Right atrium auricular region (tissue), 2 donors: ENCODE measurements at places on chromosomes 16 and 17. TPM values are rescaled to one million over a fixed set of nuclear protein-coding genes. Genes with fewer than 3 reads are reported as not detected.

DNA sequence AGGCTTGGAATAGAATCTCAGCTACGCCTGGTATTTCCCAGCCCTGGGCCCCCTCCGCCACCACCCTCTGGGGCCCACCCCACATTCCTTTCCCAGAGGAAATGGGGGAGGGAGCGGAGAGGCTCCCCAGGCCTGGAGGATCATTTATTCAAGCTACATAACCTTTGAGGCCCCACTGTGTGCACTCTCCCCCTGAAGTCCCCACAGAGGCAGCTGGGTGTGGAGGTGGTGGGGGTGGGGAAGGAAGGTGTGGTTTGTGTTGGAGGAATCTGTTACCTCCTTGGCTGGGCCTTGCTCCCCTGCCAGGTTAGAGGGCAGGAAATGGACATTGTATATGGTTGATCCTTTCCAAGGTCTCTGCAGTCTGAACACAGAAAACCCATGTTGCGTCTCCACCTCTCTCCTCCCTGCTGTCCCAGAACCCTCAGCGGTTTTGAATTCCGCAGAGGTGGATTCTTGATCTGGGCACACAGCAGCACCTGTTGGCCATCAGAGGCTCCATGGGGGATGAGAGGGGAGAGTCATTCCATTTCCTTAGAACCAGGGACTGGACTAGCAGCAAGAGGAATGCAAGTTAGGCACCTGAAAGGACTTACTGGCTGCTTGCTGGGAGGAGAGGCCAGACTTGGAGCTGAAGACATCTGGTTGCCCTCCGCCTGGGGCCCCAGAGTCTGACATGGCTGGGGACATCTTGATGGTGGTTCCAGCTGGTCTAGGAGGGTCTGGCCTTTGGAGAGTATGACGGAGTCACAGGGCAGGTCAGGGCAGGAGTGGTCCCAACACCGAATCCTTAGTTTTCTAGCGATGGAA, 23.0 kb downstream of the ARHGAP23 start:
- no peaks in the 10 kb centered on the region for H3K27me3 ChIP-seq
- no peak for DNase-seq
- peaks cover 83% of the 10 kb centered on the region for H3K4me1 ChIP-seq
- H3K4me3 ChIP-seq: no peak overlapping the region
- H3K27ac ChIP-seq: peak overlapping the region; percentile 66

Gene ARSG
- 3.1 TPM for total RNA-seq

Gene SEPTIN12
- not detected for total RNA-seq

Gene TNFRSF17
- not detected for total RNA-seq

DNA sequence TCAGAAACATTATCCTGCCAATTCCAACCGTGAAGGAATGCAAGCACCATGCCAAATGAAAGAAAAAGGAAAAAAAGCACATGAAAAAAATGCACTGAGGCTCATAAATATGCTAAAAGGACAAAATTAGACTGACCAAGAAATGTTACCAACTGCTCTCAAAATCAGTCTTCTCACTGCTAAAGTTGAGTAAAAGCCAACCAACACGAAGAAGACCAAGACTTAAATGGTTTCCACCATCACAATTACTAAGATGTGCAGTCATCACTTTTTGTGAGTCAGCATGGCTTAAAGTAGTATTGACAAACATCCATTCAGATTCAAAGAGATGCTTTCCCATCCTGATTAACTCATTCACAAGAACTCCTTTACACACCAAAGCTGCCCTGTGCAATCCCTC, 16.4 kb downstream of the CDYL2 start:
- no peak overlapping the region for H3K27ac ChIP-seq
- no peaks in the 10 kb centered on the region for H3K27me3 ChIP-seq
- H3K4me1 ChIP-seq: no peaks in the 10 kb centered on the region
- H3K36me3 ChIP-seq: no peaks in the 10 kb centered on the region
- H3K4me3 ChIP-seq: no peak overlapping the region

GRCh38 chr17:46003907-46004748, 5.1 kb downstream of the STH start:
- H3K27ac ChIP-seq: no peak overlapping the region
- H3K27me3 ChIP-seq: no peaks in the 10 kb centered on the region
- no peaks in the 10 kb centered on the region for H3K36me3 ChIP-seq

DNA sequence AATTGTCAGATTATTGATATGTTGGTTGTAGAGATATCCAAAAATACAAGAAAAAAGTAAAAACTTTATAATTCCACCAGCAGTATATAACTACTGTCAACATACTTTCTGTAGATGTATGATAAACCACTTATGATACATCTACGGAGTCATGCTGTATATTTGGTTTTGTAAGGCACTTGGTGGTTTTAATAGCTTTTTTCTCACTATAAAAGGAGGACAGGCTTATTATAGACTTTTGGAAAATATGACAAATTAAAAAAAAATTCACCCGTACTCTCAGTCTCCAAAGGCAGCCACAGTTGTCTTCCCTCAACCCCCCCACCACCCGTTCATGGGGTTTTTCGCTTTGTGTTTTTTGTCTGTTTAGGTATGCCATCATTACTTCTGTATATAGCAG, 14.8 kb downstream of the RAI1 start:
- no peak overlapping the region for H3K4me3 ChIP-seq
- H3K27me3 ChIP-seq: no peaks in the 10 kb centered on the region
- H3K36me3 ChIP-seq: no peaks in the 10 kb centered on the region
- H3K4me1 ChIP-seq: peaks cover 94% of the 10 kb centered on the region
- peak overlapping the region; percentile 97 for H3K27ac ChIP-seq

Gene NRN1L
- total RNA-seq: not detected

- no peaks in the 10 kb centered on the region for H3K36me3 ChIP-seq
- H3K4me3 ChIP-seq: no peak overlapping the region
- peaks cover 10% of the 10 kb centered on the region for H3K4me1 ChIP-seq
- H3K27ac ChIP-seq: no peak overlapping the region
- no peak for DNase-seq
Observed at GRCh38 chr17:62805234-62805633, 2.9 kb downstream of the MARCHF10 start.

DNA sequence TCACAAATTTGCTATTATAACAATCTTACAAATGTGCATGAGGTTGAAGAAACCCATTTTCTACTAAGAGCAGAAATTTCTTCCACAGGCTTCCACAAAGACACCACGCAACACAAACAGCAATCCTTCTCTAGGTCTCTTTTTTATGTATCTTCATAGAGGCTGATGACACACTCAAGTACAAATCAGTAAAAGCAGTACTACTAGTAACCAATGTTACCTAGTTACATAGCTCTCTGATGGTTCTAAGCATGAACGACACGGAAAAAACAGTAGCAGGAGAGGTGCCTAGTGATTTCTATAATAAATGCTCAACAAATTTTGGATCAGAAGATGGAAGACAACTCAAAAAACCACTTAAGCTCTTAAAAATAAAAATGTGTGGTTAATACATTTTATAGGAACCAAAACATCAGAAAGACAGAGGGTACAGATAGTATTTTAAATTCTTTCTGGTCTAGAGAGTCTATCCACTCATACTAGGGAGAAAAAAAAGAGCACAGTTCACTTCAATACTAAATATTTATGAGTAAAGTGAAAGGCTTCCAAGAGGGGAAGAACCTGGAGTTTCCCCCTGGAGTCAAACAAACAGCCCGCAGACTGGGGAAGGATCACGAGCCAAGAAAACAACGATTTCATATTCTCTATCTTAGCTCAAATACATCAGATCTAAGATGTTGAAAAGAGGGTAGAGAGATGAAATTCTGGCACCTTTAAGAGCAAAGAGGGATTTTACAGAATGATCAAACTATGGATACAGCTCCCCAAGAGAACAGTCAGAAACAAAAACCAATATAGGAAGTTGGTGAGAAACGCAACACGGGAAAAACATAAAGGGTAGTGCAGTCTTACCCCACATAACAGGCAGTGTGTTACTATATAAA, 40.2 kb downstream of the SMG6 start:
- H3K27me3 ChIP-seq: no peaks in the 10 kb centered on the region
- no peak for DNase-seq
- no peak overlapping the region for H3K27ac ChIP-seq
- peaks cover 6% of the 10 kb centered on the region for H3K36me3 ChIP-seq
- no peak overlapping the region for H3K4me3 ChIP-seq

GRCh38 chr16:60137891-60138290, 1403.8 kb upstream of the GOT2 start:
- no peak overlapping the region for H3K27ac ChIP-seq
- no peaks in the 10 kb centered on the region for H3K36me3 ChIP-seq
- no peaks in the 10 kb centered on the region for H3K27me3 ChIP-seq
- no peak overlapping the region for H3K4me3 ChIP-seq
- DNase-seq: no peak

GRCh38 chr17:16287563-16288027, 65.7 kb downstream of the CENPV start:
- no peaks in the 10 kb centered on the region for H3K27me3 ChIP-seq
- peak overlapping the region; percentile 89 for H3K27ac ChIP-seq
- DNase-seq: no peak
- H3K4me1 ChIP-seq: no peaks in the 10 kb centered on the region
- H3K36me3 ChIP-seq: no peaks in the 10 kb centered on the region

Gene NT5M
- total RNA-seq: 4.3 TPM

DNA sequence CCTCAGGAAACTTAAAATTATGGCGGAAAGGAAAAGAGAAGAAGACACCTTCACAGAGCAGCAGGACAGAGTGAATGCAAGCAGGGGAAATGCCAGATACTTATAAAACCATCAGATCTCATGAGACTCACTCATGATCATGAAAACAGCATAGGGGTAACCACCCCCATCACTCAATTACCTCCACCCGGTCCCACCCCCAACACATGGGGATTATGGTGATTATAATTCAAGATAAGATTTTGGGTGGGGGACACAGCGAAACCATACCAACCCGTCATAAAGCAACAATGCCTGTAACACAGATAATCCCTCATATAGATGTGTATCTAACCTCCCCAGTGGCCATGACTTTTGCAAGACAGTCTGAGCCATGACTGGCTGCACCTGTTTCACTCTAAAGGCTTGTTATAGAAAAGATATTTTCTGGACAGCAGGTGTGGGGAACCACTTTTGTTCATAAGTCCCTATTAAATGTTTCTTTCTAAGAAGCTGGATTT, 7.0 kb upstream of the GSDMA start:
- H3K4me3 ChIP-seq: no peak overlapping the region
- no peak for DNase-seq
- H3K27ac ChIP-seq: no peak overlapping the region
- H3K36me3 ChIP-seq: no peaks in the 10 kb centered on the region

GRCh38 chr16:15949210-15950160, at the start of gene ABCC1:
ABCC1 (plus strand) TSS chr16:15949616; CDS start chr16:15949752, 136 bp downstream.
- no peak for DNase-seq
- H3K4me3 ChIP-seq: peak within 1 kb of the TSS; percentile 86
- H3K36me3 ChIP-seq: no peaks in the 10 kb centered on the region
- peak within 1 kb of the TSS; percentile 79 for H3K27ac ChIP-seq

- no peak overlapping the region for H3K27ac ChIP-seq
- no peaks in the 10 kb centered on the region for H3K36me3 ChIP-seq
- H3K4me1 ChIP-seq: peaks cover 12% of the 10 kb centered on the region
Observed at GRCh38 chr17:42068979-42069378, 18.6 kb upstream of the C17orf113 start.

Gene KRTAP1-1
- not detected for total RNA-seq

Gene RTN4RL1
- total RNA-seq: 5.0 TPM

GRCh38 chr17:4635823-4636375, 5.6 kb downstream of the ALOX15 start:
- H3K27ac ChIP-seq: no peak overlapping the region
- no peak overlapping the region for H3K4me3 ChIP-seq
- no peak for DNase-seq

Gene PRRT2
- total RNA-seq: 0.51 TPM

- H3K4me1 ChIP-seq: no peaks in the 10 kb centered on the region
- H3K27ac ChIP-seq: no peak overlapping the region
- H3K36me3 ChIP-seq: no peaks in the 10 kb centered on the region
- H3K27me3 ChIP-seq: no peaks in the 10 kb centered on the region
- DNase-seq: no peak
- H3K4me3 ChIP-seq: no peak overlapping the region
Observed at GRCh38 chr16:85998868-85999729, 100.1 kb downstream of the IRF8 start.

- DNase-seq: no peak
- H3K27ac ChIP-seq: no peak overlapping the region
- peaks cover 6% of the 10 kb centered on the region for H3K4me1 ChIP-seq
- no peaks in the 10 kb centered on the region for H3K36me3 ChIP-seq
- no peak overlapping the region for H3K4me3 ChIP-seq
Observed at GRCh38 chr17:238964-239259, 57.5 kb upstream of the DOC2B start.

Gene KRTAP3-1
- total RNA-seq: not detected
